ENCODE measurements at places on chromosomes 3 and 15. TPM values are rescaled to one million over a fixed set of nuclear protein-coding genes. Genes with fewer than 3 reads are reported as not detected.

FES gene
- total RNA-seq: 107 TPM

ISLR2 gene
- total RNA-seq: not detected

TOMM70 gene
- total RNA-seq: 33.3 TPM

TLR9 gene
- not detected for total RNA-seq

GOLGA8J gene
- not detected for total RNA-seq

CLDN18 gene
- not detected for total RNA-seq

PLA1A gene
- total RNA-seq: 7.8 TPM

CA12 gene
- total RNA-seq: 4.9 TPM

DNA sequence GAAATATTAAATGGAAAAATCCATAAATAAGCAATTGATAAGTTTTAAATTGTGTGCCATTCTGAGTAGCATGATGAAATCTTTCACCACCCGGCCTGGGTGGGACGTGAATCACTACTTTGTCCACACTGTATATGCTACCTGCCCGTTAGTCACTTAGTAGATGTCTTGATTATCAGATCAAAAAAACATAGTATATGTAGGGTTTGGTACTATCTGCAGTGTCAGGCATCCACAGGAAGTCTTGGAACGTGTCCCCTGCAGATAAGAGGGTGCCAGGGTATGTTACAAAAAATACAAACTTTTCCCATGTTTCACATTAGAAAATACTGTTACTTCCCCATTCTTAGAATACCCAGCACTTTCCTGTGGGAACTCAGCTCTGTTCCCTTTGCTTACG is 35.2 kb downstream of the FAM81A start:
- peak; percentile 4 for DNase-seq

GRCh38 chr15:79195802-79196201 is 86.7 kb upstream of the ANKRD34C start:
- DNase-seq: no peak

DNA sequence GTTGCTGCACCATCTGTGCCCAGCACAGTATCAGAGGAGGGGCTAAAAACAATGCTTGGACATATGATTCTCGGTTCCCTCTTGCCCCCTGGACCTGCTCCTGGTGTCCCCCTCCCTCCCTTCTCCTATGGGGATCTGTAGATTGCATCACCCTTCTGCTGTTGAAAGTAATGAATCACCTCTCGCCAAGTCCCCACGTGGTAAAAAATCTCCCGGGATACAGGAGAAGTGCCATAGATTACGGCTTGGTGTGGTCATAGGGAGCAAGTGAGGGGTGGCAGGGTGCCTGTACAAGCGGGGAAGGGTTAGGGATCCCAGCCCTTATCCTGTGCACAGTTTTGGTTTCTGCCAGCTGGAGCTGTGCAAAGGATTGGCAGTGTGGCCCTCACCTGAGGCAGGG is 37.7 kb downstream of the AMOTL2 start:
- no peak for DNase-seq

GRCh38 chr15:78024883-78025282 is 52.6 kb downstream of the TBC1D2B start:
- DNase-seq: no peak

GRCh38 chr15:60507596-60508424 is 28.9 kb upstream of the ICE2 start:
- peak; percentile 60 for DNase-seq

- DNase-seq: no peak
Observed at GRCh38 chr3:55959471-55960080, 472.5 kb upstream of the WNT5A start.

GRCh38 chr3:39752019-39752637 is 57.3 kb upstream of the MYRIP start:
- no peak for DNase-seq

GRCh38 chr15:39828374-39828931 is 45.8 kb upstream of the FSIP1 start:
- no peak for DNase-seq

GRCh38 chr3:196202516-196202970 is 8.7 kb downstream of the ZDHHC19 start:
- DNase-seq: no peak

- no peak for DNase-seq
Observed at GRCh38 chr15:69125236-69125635, 35.2 kb upstream of the GLCE start.

GRCh38 chr3:1442271-1442670 is 349.4 kb downstream of the CNTN6 start:
- no peak for DNase-seq

GRCh38 chr3:32401126-32401525 is 9.5 kb downstream of the CMTM7 start:
- no peak for DNase-seq

DNA sequence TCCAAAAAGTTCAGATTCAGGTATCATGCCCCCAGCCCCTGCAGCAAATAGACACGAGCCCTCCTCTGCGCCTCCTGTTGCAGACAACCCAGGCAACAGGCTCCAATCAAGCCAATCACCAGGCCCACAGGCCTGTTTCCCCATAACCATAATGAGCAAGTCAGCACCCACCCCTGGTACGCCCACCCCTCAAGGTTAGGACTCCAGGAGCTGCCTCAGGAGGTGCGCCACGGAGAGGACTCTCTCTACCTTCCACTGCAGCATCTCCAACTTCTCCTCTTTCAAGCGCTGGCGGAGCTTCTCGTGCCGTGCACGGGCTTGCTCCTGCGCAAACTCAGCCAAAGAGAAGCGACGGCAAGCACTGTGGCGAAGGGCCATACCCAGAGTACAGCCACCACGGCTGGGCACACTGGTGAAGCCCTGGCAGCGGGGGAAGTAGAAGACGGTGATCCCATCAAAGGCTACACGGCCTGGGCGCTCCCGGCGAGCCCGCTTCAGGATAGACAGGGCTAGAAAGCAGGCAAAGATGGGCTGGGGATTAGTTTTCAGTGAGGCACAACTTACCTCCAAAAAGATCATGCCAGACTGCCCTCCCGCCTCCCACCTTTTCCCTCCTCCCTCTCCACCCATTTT is 8.5 kb downstream of the CSRNP1 start:
- no peak for DNase-seq

- DNase-seq: no peak
Observed at GRCh38 chr3:23760871-23761373, 44.8 kb upstream of the UBE2E1 start.

- no peak for DNase-seq
Observed at GRCh38 chr3:125236331-125236903, 23.9 kb upstream of the SLC12A8 start.

- DNase-seq: no peak
Observed at GRCh38 chr3:172367205-172368105, 80.8 kb downstream of the GHSR start.

GRCh38 chr3:147406028-147406931 is at the start of gene ZIC4:
ZIC4 (minus strand) TSS chr3:147406543; CDS start chr3:147402797, 3,746 bp downstream.
- no peak for DNase-seq

- DNase-seq: no peak
Observed at GRCh38 chr15:72793766-72794660, 10.5 kb upstream of the ADPGK start.

DNA sequence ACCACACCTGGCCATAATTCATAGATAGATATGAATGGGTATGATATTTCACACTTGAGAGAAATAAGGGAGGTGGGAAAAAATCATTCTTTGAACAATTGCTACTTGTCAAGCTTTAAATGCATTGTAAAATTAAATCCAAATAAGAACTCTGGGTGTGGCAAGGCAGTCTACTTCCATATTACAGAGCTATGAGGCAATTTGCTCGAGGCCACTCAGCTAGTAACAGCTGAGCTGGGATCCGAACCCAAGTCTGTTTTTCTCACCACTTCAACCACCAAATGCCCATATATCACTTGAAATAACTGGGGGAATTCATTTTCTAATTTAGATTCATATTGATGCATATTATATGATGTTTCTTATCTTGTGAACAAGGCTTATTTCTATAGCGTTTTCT is 482.2 kb upstream of the ADAMTS9 start:
- DNase-seq: no peak

- DNase-seq: no peak
Observed at GRCh38 chr3:66800941-66801545, 197.1 kb upstream of the KBTBD8 start.

- DNase-seq: no peak
Observed at GRCh38 chr3:188472336-188472735, 318.4 kb downstream of the LPP start.

All from glomerular endothelial cell (primary cell).